ENCODE measurements at places on chromosomes 7 and 10.

DNA sequence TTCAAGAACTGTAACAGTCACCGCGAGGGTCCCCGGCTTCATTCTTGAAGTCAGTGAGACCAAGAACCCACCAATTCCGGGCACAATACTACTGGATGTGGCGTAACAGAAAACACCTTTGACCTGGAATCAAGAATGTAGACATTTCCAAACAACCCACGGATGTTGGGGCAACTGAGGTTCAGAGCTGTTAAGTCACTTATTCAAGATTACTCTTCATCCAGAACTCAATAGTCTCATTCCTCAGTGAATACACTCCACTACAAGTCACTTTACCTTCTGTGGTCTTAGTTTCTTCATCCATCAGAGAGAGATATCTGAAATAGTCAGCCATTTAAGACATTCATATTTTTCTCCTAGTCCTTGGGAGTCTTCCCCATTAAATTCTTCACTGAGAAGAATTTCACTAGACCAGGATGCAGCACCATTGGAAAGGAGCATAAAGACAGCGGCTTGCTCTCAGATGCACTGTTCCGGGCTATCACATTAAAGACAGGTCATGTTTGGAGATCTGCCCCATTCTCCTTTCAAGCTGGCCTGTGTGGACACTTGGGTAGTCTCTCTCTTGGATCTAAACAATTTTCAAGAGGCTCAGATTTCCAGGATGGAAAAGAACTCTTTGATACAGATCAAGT is 32.3 kb upstream of the ARID5B start:
- no peak for DNase-seq

- no peak for DNase-seq
Measured at GRCh38 chr7:105136221-105136620, 122.2 kb downstream of the KMT2E start.

DNA sequence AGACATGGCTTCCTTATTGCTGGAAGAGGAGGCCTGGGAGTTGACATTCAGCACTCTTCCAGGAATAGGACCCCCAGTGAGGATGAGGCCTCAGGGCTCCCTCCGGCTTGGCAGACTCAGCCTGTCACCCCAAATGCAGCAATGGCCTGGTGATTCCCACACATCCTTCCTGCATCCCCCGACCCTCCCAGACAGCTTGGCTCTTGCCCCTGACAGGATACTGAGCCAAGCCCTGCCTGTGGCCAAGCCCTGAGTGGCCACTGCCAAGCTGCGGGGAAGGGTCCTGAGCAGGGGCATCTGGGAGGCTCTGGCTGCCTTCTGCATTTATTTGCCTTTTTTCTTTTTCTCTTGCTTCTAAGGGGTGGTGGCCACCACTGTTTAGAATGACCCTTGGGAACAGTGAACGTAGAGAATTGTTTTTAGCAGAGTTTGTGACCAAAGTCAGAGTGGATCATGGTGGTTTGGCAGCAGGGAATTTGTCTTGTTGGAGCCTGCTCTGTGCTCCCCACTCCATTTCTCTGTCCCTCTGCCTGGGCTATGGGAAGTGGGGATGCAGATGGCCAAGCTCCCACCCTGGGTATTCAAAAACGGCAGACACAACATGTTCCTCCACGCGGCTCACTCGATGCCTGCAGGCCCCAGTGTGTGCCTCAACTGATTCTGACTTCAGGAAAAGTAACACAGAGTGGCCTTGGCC is 4.3 kb downstream of the PGAM2 start:
- DNase-seq = no peak

DNA sequence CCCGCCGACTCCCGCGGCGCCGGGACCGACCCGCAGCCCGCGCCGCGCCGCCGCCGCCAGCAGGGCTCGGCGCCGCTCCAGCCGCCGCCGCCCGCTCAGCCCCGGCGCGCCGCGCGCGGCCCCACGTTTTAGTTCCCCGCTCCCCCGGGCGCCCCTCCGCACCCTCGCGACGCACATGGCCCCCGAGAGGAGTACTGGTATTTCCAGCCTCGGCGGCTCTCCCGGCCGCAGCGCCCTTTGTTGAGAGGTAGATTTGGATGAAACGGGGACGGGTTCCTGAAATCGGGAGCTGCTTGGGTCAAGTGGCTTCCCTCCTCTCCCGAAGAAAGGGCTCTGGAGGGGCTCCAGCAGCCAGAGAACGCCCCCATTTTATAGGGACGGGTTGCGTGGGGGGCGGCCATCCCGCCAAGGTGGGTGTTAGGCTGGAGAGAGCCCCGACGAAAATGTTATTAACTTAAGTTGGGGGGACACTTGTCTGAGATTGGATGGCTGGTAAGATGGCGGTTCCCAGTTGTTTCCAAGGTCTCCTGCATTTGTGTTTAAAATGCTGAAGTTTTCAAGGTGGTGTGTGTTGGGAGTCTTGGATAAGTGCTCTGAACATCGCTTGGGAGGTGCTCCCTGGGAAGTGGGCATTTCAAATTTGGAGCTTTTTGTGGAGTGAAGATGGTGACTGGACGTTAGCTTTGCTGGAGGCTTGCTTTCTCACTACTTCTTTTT is 1.2 kb downstream of the BMI1 start:
- no peak for DNase-seq

DNA sequence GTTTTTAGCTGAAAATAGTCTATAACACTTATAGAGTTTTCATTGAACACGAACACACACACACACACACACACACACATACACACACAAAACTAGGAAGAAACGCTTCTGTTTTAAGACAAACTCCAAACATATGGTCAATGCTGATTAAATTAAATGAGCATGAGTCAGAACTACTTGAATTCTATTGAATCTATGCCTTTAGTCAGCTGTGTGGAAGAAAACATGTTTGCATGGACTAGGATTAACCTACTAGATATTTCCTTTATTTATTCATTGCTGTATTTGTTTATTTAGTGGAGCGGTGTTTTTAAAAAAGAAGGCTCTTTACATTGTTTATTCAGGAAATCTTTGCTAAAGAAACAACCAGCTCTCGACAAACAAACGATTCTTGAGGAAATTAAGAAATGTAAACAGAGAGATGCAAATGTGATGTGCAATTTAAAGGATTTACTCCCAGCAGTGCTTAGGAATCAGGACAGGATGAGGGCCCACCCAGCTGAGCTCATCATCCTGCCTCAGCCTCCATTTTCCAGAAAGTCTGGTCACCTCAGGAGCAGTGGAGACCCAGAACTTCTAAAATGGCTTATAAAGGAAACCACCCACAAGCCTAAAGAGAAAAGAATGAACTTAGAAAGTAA is 83.2 kb downstream of the PDE1C start:
- no peak for DNase-seq

DNA sequence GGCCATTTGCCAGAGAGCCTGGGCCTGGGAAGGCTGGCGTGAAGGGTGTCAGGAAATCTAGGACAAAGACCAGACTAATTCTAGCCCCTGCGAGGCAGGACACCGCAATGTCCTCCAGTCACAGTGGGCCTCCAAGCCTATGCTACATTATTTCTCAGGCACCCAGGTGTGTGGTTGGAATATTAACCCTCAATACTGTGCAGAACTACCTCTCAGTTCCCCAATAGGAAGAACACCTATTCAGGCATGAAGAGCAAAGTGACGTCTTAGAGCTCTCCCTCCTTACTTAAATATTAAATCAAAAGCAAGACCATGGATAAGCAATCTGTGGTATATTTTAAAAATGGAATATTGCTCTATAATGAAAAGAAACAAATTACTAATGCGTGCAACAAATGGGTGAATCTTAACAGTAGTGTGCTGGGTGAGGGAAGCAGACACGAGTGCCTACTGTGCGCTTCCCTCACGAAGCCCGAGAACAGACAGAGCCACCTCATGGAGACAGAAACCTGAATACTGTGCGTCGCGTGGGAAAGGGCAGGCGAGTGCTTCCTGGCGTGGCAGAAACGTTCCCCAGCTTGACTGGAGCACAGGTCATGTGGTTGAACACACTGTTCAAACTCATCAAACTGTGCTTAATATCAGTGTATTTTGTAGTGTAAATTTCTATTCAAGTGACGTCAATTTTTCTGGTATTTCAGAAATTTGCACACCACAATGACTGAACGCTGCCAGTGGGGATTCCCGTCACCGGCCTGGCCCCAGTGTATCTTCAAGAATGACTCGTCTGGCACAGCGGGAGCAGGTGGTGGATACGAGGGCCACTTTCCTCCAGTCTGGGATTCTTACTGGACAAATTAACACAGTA is 15.5 kb upstream of the PTPRN2 start:
- peak; percentile 9 for DNase-seq

GRCh38 chr10:30045961-30046360 is 13.4 kb downstream of the JCAD start:
- DNase-seq = no peak

GRCh38 chr7:84982199-84982598 is 204.7 kb downstream of the SEMA3D start:
- DNase-seq = no peak

GRCh38 chr7:35351466-35351865 is 97.6 kb upstream of the TBX20 start:
- no peak for DNase-seq

- no peak for DNase-seq
Measured at GRCh38 chr7:96116173-96116572, 205.7 kb downstream of the SLC25A13 start.

DNA sequence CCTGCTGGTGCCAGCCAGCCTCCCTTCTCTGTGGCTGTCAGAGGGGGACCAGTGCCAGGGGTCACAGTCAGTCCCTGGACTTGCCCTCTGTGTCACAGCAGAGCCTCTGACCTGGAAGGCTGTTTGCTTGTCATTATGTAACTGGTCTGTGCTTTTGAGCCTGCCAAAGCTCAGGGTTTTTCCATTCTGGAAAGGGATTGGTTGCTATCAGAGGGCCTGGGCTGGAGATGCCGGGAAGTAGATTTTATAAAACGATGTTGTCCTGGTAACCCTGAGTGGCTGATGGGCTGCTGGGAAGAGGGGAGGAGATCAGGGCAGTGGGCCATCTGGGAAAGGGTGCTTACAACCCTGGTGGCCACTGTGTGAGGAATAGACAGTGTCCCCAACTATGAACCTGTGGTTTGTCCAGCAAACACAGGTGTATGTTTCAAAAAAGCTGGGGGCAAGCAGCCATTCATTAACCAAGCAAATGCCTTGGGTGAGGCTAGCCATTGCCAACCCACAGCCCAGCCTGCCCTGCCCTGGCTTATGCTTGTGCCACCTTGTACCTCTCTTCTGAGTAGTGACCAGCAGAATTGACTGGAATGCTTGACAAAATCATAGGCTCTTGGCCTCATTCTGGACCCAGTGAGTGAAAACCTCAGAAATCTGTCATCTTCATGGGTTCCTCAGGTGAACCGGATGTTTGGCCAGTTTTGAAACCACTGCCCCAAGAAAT is 21.6 kb downstream of the SFTPD start:
- DNase-seq = no peak

- DNase-seq = no peak
Measured at GRCh38 chr7:277228-277627, 12.7 kb upstream of the FOXL3 start.

- DNase-seq = no peak
Measured at GRCh38 chr10:36097696-36098095, 455.6 kb upstream of the FZD8 start.

DNA sequence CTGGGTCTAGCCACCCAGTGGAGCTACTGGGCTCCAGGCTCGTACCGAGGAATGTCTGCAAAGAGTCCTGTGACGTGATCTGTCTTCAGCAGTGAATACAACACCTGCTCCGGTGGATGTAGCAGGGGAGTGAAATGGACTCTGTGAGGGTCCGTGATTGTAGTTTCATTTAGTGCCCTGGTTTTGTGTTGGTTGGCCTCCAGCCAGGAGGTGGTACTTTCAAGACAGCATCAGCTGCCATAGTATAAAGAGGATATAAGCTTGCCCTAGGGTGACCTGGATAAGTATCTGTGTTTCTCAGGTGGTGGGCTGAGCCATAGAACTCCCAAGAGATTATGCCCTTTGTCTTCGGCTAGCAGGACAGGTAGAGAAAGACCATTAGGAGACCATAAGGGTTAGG is 24.6 kb upstream of the WNT2 start:
- no peak for DNase-seq
